ENCODE measurements at places on chromosomes 1 and 21. TPM values are rescaled to one million over a fixed set of nuclear protein-coding genes. Genes with fewer than 3 reads are reported as not detected.
A peak's percentile ranks its signal among the peaks of the same experiment; 100 is the strongest.

GRCh38 chr1:4526747-4527146 is 127.7 kb upstream of the AJAP1 start:
- no peak for DNase-seq

GRCh38 chr1:48701445-48701844 is 75.2 kb downstream of the BEND5 start:
- DNase-seq: no peak

DNA sequence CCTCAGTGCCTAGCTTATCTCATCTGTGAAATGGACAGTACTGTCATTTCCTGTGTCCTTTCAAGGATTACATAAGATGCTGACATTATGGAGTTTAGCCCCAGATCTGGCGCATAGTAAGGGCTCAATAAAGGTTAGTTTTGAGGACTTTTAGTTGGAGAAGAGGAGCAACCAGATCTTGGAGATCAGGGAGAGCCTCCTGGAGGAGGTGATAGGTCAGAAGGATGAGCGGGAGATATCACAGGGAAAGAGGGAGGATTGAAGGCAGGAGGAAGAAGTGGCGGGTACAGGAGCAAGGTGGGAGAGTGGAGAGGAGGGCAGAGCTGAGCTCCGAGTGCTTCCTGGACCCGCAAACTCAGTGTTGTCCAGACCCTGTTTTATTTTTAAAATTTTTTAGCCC is 17.5 kb downstream of the SLC66A1 start:
- DNase-seq: no peak

GRCh38 chr21:15289246-15289645 is 224.4 kb upstream of the NRIP1 start:
- no peak for DNase-seq

DNA sequence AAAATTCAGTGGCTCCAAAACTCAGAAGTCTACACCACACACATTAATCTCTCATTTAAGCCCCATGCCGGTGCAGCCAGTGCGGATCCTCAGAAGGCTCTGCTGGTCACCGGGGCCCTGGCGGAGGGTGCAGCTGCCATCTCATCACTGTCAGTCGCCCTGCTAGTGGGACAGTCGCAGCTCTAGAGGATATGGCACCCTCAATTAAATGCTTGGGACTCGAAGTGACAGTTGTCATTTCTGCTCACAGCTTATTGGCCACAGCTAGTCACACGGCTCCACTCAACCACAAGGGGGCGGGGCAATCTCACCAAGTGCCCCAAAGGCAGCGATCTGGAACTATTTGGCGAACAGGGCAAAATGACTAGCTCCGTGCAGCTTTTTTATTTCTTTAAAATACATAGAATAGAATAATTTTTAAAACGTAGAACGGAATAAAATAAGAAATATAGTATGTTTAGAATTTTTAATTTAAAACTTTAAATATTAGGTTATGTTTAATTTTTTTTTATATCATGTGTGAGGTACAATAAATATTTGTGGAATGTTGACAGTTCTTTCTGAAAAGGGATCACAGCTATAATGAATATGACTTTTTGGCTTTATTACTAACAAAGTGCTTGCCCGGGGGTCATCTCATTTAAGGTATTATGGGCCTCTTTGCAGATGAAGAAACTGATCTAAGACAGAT is 8.0 kb upstream of the MAN1C1 start:
- DNase-seq: peak; percentile 81

DNA sequence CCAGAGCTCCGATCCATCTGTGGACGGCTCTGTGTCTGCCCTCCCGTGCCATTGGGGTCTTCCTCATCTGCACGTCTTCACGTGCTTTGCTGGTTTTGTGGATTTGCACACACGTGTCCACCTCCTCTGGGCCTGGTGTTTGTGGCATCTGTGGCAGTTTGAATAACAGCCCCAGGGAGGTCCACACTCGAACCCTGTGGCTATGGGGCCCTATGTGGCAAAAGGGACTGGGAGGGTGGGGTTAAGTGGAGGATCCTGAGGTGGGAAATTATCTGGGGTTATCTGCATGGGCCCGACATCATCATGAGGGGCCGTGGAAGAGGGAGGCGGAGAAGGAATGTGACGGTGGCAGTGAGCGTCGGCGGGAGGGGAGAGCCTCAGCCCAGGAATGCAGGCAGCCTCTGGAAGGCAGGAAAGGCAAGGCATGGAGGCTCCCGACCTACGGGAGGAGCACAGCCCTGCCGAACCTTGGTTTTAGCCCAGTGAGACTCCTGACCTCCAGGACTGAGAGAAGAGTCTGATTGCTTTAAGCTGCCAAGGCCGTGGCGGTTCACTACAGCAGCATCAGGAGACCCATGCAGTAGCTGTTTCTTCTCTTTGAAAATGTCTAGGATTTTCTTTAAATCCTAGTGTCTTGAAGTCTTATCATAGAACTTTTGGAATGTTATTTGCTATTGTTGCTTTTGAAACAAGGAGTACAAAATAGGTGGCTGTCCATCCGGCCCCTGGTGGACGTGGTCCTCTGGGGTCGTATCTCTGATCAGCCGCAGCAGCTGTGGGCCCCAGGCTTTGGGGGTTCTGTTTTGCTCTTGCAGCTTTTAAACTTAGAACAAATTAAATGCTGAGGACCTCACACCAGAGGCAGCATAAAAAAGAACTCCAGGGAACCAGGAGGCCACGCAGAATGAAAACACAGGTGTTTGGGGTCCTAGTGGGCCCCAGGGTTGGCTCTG is 40.0 kb upstream of the LRRC3 start:
- DNase-seq: no peak

Gene EXO1
- 17.5 TPM for total RNA-seq

Gene SYPL2
- total RNA-seq: not detected
